ENCODE measurements at places on chromosomes 12 and 14.

DNA sequence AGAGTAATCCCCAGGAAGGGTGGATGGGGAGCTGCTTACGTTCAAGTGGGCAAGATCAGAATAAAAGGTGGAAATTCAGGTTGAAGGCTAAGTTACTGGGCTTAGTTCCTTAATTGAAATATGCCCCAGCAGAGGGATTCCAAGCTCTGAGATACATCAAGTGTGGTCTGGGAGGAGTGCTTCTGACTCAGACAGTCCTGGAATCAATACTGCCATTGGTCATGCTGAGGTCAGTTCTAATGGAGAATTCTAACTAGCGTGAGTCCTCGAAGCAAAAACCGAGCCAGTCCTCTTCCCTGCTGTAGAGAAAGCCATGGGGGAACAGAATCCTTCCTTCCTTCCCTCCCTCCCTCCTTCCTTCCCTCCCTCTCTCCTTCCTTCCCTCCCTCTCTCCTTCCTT, 39.9 kb downstream of the NOS1 start:
- no peak for DNase-seq

DNA sequence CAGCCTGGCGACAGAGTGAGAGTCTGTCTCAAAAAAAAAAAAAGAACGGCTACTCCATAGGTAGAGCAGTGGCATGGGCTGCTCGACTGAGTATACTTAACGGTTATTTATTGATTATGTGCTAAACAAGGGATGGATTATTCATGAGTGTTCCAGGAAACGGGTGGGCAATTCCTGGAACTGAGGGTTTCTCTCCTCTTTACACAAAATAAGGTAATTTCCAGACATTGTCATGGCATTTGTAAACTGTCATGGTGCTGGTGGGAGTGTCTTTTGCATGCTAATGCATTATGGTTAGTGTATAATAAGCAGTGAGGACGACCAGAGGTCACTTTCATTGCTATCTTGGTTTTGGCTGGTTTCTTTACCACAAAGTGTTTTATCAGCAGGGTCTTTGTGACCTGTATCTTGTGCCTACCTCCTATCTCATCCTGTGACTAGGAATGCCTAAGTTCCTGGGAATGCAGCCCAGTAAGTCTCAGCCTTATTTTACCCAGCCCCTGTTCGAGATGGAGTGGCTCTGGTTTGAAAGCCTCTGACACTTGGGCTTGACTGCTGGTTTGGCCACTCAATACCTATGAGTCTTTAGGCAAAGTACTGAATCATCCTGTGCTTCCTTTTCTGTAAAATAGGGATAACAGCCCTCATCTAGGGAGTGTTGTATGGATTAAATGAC, 3.2 kb downstream of the DGLUCY start:
- DNase-seq, result no peak

- DNase-seq, result no peak
Measured at GRCh38 chr12:69388371-69388770, 28.8 kb downstream of the YEATS4 start.

GRCh38 chr12:89742337-89743022, 33.8 kb upstream of the ATP2B1 start:
- no peak for DNase-seq

DNA sequence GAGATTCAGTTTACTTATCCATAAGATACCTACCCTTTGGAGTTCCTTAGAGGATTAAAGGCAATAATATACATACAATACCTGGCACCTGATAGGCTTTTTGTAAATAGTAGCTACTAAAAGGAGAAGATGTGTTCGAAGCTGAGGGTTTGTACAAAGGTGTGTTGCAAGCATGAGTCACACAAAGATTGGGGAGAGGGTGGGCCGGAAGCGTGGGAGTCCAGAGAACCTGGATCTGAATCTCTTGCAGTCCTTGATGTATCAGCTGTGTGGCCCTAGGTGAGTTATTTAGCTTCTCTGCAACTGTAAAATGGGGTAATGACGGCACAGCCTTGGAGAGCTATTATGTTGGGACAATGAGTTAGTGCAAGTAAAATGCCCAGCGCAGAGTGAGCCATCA, 61.6 kb upstream of the PSMC1 start:
- DNase-seq, result no peak

GRCh38 chr14:20697273-20698017, 8.9 kb downstream of the ANG start:
- DNase-seq, result peak; percentile 46

Measured in NCI-H2107 (cell line).